HuH-7 (cell line): ENCODE measurements at places on chromosomes 16 and 17.

GRCh38 chr16:81586417-81586816 lies 141.8 kb downstream of the CMIP start:
- no peak for DNase-seq

GRCh38 chr17:45200701-45201100 lies 21.0 kb upstream of the FMNL1 start:
- DNase-seq, result no peak

GRCh38 chr17:46162866-46163265 lies 30.4 kb downstream of the KANSL1 start:
- no peak for DNase-seq

- no peak for DNase-seq
Measured at GRCh38 chr16:21645261-21645721, 7.1 kb downstream of the IGSF6 start.
